Heart left ventricle (tissue), 16 donors: ENCODE measurements at places on chromosomes 13 and 19. TPM values are rescaled to one million over a fixed set of nuclear protein-coding genes. Genes with fewer than 3 reads are reported as not detected.

HPN gene
- total RNA-seq = 5.0 TPM

SHANK1 gene
- 0.28 TPM for total RNA-seq

C19orf12 gene
- 49.2 TPM for total RNA-seq

ZIC5 gene
- not detected for total RNA-seq

C19orf38 gene
- 0.86 TPM for total RNA-seq

SERPINE3 gene
- total RNA-seq = not detected

DNA sequence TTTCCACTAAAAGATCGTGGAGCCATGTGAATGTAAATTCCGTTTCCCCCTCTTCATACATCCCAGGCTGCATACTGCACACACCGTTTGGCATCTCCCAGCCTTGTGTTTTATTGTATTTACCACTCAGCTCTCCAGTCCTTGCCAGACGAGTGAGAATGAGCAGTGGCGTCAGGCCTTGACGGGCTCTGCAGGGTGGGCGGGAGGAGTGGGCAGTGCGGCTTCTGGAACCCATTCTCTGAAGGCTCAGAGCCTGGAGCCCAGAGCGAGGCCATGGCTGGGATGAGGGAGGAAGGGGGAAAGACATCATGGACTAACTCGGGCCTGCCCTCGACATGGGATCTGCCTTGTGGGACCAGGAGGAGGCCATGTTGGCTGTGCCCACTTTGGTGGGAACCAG, 25.1 kb downstream of the BICRA start:
- no peaks in the 10 kb centered on the region for H3K36me3 ChIP-seq
- H3K27me3 ChIP-seq = no peaks in the 10 kb centered on the region
- DNase-seq = no peak
- H3K4me3 ChIP-seq = no peak overlapping the region
- H3K4me1 ChIP-seq = peaks cover 32% of the 10 kb centered on the region
- no peak overlapping the region for H3K27ac ChIP-seq

FLT3LG gene
- total RNA-seq = 13.4 TPM

GRCh38 chr19:38719761-38720558, 24.3 kb downstream of the CAPN12 start:
- H3K4me3 ChIP-seq = no peak overlapping the region
- no peaks in the 10 kb centered on the region for H3K27me3 ChIP-seq
- DNase-seq = no peak
- H3K36me3 ChIP-seq = peaks cover 64% of the 10 kb centered on the region
- peaks cover 86% of the 10 kb centered on the region for H3K4me1 ChIP-seq

DNA sequence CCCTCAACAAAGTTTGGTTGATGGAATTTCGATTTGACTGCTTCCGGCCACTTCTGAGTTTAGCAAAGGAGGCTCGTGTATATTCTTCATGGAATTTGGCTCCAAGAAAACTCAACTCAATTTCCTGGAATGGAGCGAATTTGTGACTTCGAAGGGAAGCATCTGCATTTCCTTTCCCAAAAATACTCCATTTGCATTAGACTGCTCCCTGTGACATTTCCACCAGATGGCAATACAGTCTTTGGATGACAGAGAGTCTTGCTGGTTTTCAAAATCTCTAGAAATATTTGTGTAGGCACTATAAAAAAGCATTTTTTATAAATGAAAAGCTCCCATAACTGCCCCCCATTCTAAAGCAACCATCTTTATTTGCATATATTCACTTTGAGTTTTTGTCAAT, 4.1 kb downstream of the C1QTNF9 start:
- DNase-seq = no peak
- peaks cover 15% of the 10 kb centered on the region for H3K4me1 ChIP-seq
- H3K27ac ChIP-seq = no peak overlapping the region
- H3K4me3 ChIP-seq = no peak overlapping the region

- H3K4me3 ChIP-seq = no peak overlapping the region
- no peak for DNase-seq
- no peaks in the 10 kb centered on the region for H3K36me3 ChIP-seq
- peaks cover 9% of the 10 kb centered on the region for H3K4me1 ChIP-seq
These were observed 5.5 kb upstream of the AKAP11 start for GRCh38 chr13:42266473-42266872.

GRCh38 chr13:79212064-79212619, 193.9 kb downstream of the RBM26 start:
- H3K36me3 ChIP-seq = no peaks in the 10 kb centered on the region
- no peaks in the 10 kb centered on the region for H3K4me1 ChIP-seq
- H3K27ac ChIP-seq = no peak overlapping the region
- H3K27me3 ChIP-seq = no peaks in the 10 kb centered on the region
- no peak for DNase-seq

- no peak overlapping the region for H3K27ac ChIP-seq
- DNase-seq = no peak
- no peak overlapping the region for H3K4me3 ChIP-seq
These were observed 93.5 kb upstream of the MRI1 start for GRCh38 chr19:13670846-13671245.

KIR3DL2 gene
- not detected for total RNA-seq

DNA sequence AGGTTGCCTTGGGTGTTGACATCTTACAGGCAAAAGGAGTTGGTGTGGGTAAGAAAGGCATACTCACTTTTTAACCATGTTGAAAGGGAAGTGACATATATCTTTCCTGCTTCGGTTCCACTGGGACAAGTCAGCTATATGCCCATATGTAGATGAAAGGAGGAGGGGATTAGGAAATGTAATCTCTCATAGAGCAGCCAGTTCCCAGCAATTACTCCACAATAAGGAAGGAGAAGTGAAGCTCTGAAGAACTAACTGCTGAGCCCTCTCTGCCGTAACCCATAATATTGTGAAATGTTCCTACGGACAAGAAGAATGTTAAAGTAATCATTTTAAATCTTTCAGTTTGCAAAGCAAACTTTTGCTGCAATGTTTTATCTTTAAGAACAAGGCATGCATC, 82.2 kb downstream of the EDNRB start:
- H3K4me3 ChIP-seq = no peak overlapping the region
- DNase-seq = no peak
- peaks cover 13% of the 10 kb centered on the region for H3K4me1 ChIP-seq
- no peaks in the 10 kb centered on the region for H3K36me3 ChIP-seq

DNA sequence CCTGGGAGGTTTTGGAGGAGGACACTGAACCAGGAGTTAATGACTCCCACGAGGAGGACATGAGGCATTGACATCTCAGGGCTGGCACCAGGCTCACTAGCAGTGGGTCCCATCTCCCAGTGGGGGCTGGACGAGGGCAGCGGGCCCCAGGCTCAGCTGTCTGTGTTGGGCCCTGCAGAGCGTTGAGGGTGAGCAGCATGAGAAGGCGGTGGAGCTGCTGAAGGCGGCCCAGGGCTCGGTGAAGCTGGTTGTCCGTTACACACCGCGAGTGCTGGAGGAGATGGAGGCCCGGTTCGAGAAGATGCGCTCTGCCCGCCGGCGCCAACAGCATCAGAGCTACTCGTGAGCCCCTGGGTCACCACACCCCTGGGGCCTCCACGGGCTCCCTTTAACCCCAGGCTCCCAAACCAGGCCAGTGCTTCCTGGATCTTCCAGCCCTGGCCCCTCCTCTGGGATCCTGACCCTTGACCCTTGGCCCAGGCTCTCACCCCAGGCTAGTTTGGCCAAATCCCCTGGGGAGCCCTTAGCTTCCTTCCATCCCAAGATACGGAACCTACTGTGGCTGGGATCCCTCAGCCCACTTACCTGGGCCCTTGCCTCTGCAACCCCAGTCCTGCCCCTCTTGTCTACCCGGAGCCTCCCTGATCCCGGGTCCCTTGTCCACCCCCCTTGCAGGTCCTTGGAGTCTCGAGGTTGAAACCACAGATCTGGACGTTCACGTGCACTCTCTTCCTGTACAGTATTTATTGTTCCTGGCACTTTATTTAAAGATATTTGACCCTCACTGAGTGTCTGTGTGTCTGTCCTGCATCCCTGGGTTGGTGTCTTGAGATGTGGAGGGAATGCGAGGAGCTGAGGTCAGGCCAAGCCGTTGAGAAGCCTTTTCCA, 1.0 kb downstream of the C19orf73 start:
- peak overlapping the region; percentile 98 for H3K27ac ChIP-seq
- DNase-seq = peak; percentile 44
- H3K36me3 ChIP-seq = no peaks in the 10 kb centered on the region
- peak overlapping the region; percentile 66 for H3K4me3 ChIP-seq

DNA sequence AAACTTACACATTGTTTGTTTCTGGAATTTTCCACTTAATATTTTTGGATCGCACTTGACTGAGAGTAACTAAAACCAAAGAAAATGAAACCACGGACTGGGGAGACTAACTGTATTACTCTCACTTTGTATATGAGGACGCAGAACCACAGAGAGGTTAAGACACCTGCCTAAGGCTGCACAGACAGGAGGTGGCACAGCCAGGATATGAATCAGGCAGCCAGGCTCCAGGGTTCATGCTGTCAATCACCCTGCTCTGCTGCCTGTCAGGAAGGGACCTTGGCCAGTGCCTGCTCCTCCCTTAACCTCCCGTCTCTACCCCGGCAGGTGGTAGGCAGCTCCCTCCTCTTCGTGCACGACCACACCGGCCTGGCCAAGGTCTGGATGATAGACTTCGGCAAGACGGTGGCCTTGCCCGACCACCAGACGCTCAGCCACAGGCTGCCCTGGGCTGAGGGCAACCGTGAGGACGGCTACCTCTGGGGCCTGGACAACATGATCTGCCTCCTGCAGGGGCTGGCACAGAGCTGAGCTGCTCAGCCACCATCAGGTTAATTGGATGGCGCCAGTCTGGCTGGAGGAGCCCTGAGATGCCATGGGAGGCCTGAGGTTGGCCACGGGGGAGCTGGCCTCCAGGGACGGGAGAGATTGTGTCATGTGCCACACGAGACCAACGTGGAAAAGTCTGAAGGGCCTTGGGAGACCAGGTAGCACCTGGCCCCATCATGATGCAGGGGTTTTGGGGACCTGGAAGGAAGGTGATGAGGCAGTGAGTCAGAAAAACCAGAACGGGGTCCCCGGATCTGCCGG, 11.0 kb downstream of the ACTMAP start:
- no peaks in the 10 kb centered on the region for H3K27me3 ChIP-seq
- peaks cover 62% of the 10 kb centered on the region for H3K36me3 ChIP-seq
- no peak overlapping the region for H3K27ac ChIP-seq
- no peak for DNase-seq
- peaks cover 16% of the 10 kb centered on the region for H3K4me1 ChIP-seq
- no peak overlapping the region for H3K4me3 ChIP-seq

PSG4 gene
- not detected for total RNA-seq

GRCh38 chr19:45508417-45508860, 1.2 kb downstream of the VASP start:
- no peaks in the 10 kb centered on the region for H3K36me3 ChIP-seq
- peaks cover 56% of the 10 kb centered on the region for H3K4me1 ChIP-seq
- H3K4me3 ChIP-seq = peak overlapping the region; percentile 92

DNA sequence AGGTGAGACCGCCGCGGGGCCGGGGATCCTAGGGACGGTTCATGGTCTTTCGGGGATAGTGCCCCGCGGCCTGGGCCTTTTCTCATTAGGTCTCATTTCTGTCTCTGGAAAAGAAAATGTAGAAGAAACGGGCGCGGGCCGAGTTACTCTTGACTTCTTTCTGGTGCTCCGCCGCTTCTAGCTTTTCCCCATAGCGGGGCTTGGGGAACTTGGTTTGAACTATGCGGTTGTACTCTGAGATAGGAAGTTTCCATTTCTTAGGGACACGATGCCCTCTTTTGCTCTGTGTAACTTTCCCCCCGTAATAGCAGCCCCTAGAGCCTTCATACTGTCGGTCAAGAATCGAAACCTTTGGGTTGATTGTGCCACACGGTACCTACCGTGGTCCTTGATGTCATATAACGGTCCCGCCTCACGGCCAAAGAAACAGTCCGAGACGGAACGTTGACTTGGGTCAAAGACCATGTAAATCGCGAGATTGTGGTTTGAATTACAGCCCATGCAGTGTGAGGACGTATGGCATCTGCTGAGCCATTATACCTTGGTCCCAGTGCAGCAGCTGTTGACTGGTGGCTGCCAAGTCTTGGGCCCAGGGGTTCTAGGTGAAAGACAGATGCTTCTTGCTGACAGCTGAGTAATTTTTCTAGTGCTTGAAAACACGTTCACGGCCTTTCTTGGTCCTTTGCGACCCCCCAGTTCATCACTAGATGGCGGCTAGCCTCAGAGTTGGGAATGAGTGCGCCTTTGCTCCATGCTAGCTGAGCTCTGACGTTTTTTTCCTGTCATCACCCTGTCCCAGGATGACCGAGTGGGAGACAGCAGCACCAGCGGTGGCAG, 487 bp downstream of the RPS5 start:
- peaks cover 33% of the 10 kb centered on the region for H3K4me1 ChIP-seq
- no peak for DNase-seq
- H3K4me3 ChIP-seq = peak overlapping the region; percentile 69
- H3K36me3 ChIP-seq = peaks cover 45% of the 10 kb centered on the region

DNA sequence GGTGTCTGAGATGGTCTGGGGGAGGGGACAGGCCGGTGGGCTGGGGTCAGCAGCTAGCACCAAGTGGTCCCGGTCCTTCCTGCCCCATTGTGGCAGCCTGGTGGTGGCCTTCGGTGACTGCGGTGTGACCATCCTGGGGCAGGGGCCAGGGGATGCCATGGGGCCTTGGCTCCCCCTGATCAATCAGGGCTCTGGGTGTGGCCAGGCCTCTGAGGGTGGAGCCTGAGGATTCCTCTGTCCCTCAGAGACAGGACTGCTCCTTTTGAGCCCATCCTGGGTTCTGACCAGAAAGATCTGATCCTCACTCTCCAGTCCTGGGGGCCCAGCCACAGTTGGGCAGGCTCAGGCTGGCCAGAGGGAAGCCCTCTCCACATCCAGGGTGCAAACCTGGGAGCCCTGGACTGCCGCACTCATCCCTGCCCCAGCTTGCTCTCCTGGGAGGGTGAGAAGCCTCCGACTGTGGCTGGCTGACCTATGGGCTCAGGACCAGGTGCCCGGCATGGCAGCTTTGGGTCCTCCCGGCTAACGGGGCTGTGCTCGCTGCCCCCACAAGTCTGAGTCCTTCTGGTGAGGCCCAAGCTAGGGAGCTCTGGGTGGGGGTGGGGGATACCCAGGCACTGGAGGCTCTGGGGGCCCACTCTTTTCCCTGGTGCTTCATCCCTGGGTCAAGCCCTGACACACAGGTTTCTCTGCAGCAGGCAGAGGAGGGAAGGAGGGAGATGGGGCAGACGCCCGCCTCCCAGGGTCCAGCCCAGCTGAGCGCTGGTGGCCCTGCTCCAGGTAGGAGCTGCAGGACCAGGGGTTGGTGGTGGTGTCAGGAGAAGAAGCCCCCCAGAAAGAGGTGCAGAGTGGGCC, 59.5 kb downstream of the IER2 start:
- H3K27ac ChIP-seq = no peak overlapping the region
- H3K36me3 ChIP-seq = no peaks in the 10 kb centered on the region
- H3K4me1 ChIP-seq = no peaks in the 10 kb centered on the region
- H3K4me3 ChIP-seq = no peak overlapping the region
- H3K27me3 ChIP-seq = no peaks in the 10 kb centered on the region

DNA sequence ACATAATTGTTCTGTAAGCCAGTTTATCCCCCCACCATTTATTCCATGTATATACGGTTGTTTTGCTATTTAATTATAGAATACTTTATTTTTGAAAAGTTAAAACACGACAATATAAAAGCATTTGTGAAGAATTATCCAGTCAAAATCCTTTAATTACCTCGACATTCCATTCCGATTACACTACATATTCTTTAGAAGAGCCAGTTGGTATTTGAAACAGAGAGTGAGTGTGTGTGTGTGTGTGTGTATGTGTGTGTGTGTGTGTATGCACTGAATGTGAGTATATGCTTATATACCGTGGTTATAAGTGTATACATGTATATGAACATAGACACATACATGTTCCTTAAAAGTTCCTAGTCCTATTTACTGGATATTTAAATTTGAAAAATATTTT, 87.8 kb upstream of the KLF5 start:
- no peaks in the 10 kb centered on the region for H3K27me3 ChIP-seq
- no peak overlapping the region for H3K27ac ChIP-seq
- DNase-seq = no peak
- H3K36me3 ChIP-seq = peaks cover 11% of the 10 kb centered on the region
